ENCODE measurements at places on chromosomes 6 and 20.

- no peak for DNase-seq
Observed at GRCh38 chr20:51023617-51024155, 779 bp upstream of the KCNG1 start.

DNA sequence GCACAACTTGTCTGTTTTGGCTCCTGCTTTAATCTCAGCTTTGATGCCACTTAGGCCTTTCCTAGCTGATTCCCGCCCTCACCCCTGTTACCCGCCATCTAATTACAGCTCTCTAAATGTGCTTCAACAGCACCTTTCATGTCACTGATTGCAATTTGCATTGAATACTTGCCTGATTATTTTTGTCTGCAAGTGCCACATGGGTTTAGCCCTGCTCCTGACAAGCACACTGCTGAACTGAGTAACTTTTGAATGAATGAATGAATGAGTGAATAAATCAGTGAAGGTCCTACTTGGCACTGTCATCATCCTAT lies 591 bp upstream of the DCBLD1 start:
- no peak for DNase-seq

- DNase-seq = no peak
Observed at GRCh38 chr6:32173051-32173727, 2.7 kb downstream of the AGPAT1 start.

DNA sequence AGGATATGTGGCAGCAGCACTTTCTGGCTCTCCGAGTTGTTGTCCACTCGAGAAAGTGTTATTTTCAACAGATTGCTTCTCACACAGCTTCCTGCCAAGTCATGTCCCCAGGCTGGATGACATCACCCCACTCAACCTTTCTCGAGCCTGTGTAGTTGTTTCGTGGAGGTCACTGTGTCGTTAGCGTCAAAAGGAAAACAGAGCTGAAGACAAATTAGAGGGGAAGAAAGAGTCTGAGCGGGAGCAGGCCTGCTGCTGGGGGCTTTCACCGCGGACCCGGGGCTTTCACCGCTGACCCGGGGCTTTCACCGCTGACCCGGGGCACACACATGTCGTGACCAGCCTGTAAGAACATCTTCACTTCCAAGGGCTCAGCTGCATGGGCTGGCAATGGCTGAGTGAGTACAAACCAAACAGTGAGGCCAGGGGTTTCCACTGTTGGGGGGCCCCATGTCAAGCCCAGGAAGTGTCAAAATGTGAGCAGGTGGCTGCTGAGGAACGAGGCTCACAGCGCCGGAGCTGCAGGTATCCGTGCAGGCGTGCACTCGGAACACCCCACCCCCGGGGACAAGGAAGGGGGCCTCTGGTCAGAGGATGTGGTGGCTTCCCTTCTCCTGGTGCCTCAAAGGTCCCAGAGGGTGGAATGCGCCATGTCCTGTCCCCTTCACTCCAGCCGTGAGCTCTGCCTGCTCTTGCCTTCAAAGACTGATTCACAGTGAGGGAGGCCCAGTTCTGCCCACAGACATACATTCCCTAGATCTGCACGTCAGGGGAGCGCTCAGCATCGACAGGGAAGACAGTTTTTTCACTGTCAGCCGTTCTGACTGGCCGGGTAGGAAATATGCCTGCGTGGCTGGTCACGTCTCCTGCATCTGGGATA lies 365.9 kb downstream of the TAF4 start:
- no peak for DNase-seq

DNA sequence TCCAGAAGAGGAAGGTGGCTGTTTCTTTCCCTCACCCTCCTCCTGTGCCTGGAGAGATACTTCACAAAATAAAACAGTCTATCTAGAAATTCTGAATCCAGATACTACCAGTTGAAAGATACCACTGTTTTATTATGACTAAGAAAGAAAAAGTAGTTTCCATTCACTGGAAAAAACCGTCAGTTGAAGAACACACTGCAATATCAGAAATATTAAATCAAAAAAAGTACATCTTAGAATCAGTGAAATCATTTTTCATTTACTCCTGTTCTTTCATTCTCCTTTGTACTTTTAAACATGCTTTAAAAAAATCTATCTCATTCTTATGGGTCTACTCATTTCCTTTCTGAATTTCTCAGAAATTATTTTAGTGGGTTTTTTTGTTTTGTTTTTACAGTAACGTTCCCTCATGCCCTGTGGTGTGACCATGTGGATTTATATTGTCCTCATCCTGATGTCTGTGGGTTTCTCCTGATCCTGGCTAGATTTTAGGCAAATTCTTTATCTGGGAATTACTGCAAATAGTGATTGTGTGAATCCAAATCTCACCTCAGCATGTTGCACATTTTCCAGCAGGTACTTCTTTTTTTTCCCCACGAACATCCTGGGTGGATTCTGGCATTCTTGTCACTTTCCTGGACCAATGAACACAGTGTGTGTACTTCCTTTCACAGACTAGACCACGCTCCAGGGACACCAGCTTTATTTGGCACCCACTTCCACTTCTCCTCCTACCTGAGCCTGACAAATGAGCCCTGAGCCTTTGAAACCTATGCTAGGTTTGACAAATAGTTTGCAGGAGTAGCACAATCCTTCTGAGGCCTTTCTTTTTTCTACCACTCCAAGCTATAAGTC lies 114.0 kb upstream of the LAMP5 start:
- no peak for DNase-seq

- no peak for DNase-seq
Observed at GRCh38 chr6:15894973-15895725, 232.3 kb upstream of the DTNBP1 start.

DNA sequence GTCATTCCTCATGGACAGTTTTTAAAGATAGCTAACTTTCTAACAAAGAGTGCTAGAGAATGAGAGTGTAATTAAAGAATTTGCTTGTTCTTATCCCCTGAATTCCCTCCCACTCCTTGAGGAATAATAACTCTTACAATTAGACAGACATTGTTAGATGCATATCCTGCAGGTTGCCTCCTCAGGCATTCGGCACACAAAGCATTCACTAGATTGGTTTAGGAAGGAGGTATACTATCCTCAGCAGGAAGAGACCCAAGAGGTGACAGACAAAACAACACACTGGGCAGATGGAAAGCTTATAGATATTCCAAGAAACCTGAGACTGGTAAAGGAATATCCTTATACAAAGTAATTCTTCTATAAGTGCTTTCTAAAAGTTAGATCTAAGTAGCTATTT lies 109.1 kb upstream of the FAM184A start:
- no peak for DNase-seq

DNA sequence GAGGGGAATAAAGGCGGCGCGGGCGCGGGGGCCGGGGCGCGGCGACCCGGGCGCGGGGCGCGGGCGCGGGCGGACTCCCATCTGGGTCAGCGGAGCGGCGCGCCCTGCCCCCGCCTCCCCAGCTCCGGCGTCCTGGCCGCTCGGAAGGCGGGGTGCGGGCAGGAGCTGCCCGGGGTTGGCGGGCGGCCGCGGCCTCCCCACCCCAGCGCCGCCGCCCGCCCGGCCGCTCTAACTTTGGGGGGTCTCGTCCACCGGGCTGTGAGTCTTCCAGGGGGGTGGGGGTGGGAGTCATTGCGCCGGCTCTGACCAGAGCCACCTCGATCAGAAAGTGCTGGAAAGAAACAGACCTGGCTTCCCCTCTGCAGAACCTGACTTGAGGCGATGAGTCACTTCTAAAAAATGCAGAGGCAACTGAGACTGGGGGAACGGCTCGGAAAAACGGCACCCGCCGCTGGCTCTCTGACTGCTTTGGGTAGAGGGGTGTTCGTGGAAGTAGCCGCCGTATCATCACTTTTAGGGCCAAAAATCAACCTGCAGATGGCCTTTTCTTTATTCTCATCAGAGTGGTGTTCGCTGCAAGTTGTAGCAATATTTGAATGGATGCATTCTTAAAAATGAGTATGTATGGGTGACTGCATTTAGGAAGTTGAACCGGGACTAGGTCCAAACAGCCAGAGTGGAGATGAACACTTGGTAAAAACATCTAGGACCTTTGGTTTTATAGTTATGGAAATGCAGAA lies 667 bp downstream of the CAP2 start:
- DNase-seq = no peak

GRCh38 chr6:146444189-146444588 lies 99.4 kb upstream of the RAB32 start:
- no peak for DNase-seq

- DNase-seq = no peak
Observed at GRCh38 chr20:52230409-52230808, 38.8 kb upstream of the ZFP64 start.

GRCh38 chr6:136236466-136237293 lies 13.4 kb downstream of the MTFR2 start:
- DNase-seq = no peak

- DNase-seq = no peak
Observed at GRCh38 chr6:129183681-129184301, 300.9 kb downstream of the LAMA2 start.

- no peak for DNase-seq
Observed at GRCh38 chr6:43896329-43897255, 126.6 kb downstream of the VEGFA start.

- no peak for DNase-seq
Observed at GRCh38 chr20:62368976-62369814, 2.1 kb upstream of the LAMA5 start.

GRCh38 chr6:150880336-150880735 lies 14.8 kb downstream of the MTHFD1L start:
- no peak for DNase-seq

DNA sequence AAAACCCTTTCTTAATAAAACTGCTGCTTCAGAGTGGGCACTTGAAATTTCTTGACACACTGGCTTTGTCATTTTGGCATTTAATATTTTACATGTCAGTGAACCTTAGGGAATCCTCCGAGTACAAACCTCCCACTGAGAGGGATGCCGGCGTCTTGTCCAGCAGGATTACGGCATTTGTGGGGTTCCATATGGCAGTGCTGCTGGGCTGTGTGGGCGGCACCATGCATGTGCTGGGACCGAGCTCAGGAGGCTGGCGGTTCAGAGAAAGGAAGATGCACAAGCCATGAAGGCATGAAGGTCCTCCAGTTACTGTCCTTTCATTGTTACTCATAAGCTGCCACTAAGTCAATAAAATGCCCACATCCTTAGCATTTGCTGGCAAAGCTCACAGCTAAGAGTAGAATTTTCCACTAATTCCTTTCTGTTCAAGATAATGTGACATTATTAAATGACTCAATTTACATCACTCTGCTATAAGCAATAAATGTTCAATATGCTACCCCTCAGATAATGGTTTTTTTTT lies 61.4 kb downstream of the LY86 start:
- peak; percentile 68 for DNase-seq

- no peak for DNase-seq
Observed at GRCh38 chr6:75934643-75935472, 137.6 kb downstream of the IMPG1 start.

DNA sequence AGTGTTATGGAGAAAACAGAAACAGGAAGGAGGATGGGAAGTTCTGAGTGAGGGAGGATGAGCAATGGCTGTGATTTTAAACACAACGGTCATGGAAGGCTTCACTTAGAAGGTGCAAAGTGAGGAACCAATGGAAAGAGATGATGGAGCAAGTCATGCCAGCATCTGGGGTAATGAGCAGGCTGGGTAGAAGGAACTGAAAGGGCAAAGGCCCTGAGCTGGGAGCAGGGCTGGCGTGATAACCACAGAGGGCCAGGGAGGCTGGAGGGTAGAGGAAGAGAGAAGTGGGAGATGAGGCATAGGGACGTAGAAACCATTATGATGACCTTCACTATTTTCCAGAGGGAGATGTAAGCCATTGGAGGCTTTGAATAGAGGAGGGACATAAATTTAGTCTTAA lies 43.6 kb downstream of the NHLRC1 start:
- DNase-seq = no peak

GRCh38 chr20:33984182-33984719 lies 9.5 kb upstream of the RALY start:
- DNase-seq = no peak

GRCh38 chr6:90049295-90049694 lies 155.0 kb downstream of the GJA10 start:
- no peak for DNase-seq

DNA sequence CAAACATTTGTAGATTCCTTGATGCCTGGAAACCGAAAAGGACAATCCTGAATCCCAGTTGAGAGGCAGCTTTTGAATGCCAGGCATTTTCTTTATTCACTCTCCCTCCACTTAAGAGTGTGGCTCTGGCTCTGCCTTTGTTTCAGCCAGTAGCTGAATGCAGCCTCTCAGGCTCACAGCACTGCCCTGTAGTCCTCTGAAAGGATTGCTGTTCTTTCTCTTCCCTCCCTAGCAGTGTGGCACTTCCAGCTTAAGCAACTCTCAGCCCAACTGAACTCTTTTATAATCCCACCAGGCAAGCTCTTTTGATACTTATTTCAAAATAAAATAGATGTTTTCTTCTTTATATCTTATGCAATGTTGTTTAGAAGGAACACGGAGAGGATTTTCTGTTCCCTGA lies 415.6 kb downstream of the GJA1 start:
- DNase-seq = no peak

GRCh38 chr6:127907960-127908640 lies 7.2 kb upstream of the THEMIS start:
- no peak for DNase-seq

DNA sequence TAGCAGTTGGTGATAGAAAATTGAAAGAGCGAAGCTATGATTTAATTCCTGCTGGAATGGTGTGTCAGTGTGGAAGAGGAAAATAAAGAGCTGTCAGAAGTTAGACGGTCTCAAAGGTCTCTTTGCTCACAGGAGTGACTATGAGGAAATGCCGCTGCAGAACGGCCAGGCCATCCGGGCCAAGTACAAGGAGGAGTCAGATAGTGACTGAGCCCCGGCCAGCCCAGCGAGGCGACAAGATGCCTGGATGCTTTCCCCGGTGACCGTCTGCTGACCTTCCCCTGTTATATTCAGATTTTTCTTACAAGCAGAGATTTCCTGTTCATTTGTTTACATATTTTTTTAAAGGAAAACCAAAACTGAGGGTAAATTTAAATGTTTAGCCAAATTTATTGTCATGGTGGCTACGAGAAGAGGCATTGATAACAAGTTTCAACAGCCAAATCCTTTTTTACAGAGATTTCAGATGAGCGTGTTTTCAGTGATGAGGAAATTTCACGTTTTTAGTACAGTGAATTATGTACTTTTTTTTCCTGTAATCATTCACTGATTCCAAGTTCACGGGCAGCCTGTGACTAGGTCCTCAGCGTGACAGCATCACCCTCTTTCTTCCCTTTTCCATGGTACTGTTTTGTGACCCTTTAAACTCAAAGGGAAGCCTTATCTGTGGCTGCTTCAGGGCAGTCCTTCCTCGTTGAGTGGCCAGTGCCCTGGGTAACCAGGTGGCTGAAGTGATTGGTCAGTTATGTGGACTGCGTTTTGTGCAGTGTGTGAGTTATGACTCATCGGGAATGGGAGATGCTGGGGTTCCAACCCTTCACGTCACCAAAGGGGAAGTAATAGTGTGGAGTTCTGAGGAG lies 12.6 kb downstream of the DYNLT1 start:
- DNase-seq = no peak

- no peak for DNase-seq
Observed at GRCh38 chr20:24734139-24734538, 214.9 kb upstream of the CST7 start.

DNA sequence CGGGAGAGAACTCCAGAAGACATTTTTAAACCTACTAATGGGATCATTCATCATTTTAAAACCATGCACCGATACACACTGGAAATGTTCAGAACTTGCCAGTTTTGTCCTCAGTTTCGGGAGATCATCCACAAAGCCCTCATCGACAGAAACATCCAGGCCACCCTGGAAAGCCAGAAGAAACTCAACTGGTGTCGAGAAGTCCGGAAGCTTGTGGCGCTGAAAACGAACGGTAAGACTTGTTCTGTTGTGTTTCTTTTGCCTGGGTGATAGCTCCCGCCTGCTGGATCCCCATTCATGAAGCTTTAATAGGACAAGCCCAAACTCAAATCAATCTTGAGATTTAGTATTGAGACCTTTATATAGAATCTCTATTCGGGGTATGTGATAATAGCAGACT lies 4.2 kb downstream of the TNFAIP3 start:
- DNase-seq = peak; percentile 28

All from T-helper 1 cell (primary cell).